T-helper 9 cell (primary cell): ENCODE measurements at places on chromosomes 6 and 20.

GRCh38 chr6:52576392-52577021 is 353 bp downstream of the TRAM2 start:
- DNase-seq: peak; percentile 35

DNA sequence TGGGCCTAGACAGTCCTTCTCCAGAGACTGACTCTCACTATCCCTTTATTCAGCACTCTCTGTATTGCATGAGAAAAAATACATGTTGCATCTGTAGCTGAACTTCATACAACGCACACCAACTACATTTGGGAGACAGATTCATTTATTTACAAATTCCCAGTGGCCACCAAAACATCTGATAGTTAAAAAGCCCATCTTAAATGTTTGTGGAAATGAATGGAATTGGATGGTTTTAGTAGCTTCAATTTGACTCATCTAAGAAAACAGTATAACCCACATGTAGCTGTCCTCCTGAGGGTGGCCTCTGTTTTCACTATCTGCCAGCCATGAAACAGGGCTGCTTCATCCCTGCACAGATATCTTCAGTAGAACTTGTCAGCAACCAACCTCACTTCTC is 116.3 kb downstream of the PCSK2 start:
- DNase-seq: no peak

- DNase-seq: no peak
Measured at GRCh38 chr6:34928695-34929094, 39.6 kb downstream of the ANKS1A start.

- no peak for DNase-seq
Measured at GRCh38 chr6:135044639-135045038, 10.0 kb downstream of the HBS1L start.

- no peak for DNase-seq
Measured at GRCh38 chr20:24730750-24731149, 218.3 kb upstream of the CST7 start.

DNA sequence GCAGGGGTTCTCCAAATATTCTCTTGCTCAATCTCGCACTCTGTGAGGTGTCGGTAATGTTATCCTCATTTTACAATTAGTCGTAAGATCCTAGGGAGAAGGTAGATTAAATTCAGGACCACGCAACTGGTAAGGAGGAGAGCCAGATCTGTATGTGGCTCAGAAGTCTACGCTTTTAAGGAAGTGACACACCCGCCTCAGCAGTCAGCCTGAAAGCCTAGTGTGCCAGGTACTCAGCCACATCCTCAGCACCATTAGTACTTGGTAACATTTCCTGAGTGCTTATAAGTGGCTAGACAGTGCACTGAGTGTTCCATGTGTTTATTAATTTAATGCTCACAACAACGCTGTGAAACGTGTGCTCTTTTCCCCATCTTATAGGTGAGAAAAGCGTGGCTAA is 63.7 kb downstream of the DHX35 start:
- no peak for DNase-seq

GRCh38 chr6:140966676-140967075 is 1166.0 kb upstream of the GJE1 start:
- DNase-seq: no peak

DNA sequence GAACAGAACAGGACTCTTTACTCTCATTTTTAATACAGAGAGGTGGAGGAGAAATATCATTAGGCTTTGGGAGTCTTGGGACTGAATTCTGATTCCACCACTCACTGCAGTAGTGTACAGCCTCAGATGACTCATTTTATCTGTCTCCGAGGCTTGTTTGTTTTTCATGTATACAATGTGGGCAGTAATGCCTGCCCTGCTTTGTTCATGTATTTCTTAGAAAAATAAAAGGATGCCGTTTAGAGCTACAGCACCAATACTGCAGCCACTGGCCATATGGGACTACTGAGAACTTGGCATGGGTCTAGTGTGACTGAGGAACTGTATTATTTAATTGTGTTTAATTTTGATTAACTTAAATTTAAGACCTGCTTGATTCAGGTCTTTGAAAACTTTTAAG is 41.2 kb upstream of the JAG1 start:
- DNase-seq: no peak

GRCh38 chr6:166433096-166433495 is 50.4 kb upstream of the MPC1 start:
- DNase-seq: no peak

- no peak for DNase-seq
Measured at GRCh38 chr20:4261333-4262284, 246.3 kb upstream of the RNF24 start.

DNA sequence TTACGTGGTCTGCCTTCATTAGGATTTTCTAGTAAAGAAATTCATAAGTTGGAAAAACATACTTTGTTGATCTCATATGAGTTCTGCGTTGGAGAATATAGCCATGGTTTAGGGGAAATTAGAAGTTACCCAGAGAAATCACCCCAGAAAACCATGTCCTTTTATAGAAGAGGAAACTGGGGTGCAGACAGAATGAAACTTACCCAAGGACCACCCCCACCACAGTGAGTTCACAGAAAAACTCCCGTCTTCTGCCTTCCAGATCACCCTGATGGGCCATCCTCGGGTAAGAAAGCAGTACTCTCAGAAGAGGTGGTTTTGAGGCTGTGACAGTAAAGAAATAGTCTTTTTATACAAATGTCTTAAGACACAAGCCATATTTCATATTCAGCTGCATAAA is 25.1 kb upstream of the MAFB start:
- no peak for DNase-seq

DNA sequence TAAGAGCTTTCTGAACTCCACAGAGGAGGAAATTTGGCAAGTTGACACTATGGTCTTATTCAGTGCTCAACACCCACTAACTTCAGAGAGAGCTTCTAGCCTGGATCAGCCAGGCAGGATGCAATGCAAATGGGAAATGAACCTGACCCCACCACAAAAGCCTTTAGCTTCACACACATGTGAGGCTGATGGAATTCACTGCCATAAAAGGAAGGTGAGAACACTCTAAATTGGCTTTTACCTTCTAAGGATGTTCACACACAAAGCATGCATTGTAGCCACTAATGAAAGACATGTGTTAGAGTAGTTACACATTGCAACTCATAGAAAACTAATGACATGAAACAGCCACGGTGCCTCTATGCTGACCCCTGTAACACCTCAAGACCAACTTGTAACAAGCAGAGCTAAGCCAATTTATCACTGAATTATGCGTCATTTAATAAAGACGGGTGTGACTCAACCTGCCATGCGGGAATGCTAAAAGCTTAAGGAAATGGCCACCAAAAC is 262.1 kb downstream of the HACE1 start:
- no peak for DNase-seq

DNA sequence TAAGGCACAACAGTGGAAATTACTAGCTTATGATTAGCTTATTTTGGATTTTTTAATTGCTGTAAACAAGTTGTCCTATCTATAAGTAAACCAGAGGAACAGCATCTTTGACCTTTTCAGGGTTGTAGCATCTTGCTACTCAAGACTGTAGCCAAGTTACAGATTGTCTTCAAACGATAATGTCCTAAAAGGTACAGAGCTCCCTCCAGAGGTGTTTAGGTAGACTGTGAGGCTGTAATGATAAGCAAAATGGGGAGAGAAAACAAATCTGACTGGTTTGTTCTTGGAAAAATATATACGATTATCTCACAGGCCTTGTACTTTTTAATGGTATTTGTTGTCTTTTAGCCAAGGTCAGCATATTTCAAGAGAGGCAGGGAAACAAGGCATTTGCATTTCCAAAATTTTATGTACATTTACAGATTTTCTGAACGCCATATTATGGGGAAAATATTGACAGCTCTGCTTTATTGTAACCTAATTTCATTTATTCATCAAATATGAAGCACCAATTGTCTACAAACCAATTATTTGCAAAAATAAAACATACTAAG is 273.4 kb downstream of the MEI4 start:
- no peak for DNase-seq

GRCh38 chr6:72322771-72323170 is 299.1 kb upstream of the KCNQ5 start:
- no peak for DNase-seq
